ENCODE measurements at places on chromosomes 4 and X.

DNA sequence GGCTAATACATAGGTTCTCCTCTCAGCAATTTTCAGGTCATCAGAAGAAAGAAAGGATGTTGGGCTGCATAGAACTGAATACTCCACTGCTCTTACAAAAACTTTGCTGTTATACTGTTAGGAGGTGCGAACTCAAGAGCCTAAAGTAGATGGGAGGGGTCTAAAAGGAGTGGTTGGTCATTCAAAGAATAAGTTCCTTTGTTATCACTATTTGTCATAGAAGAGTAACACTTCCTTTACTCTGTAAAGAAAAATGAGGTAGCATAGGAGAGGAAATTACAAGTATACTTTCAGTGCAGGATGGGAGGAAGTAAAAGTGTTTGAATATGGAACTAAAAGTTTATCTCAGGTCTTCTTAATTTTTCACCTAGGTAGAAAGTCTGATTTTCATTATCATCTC, 61.5 kb downstream of the CCNI start:
- no peak for DNase-seq

DNA sequence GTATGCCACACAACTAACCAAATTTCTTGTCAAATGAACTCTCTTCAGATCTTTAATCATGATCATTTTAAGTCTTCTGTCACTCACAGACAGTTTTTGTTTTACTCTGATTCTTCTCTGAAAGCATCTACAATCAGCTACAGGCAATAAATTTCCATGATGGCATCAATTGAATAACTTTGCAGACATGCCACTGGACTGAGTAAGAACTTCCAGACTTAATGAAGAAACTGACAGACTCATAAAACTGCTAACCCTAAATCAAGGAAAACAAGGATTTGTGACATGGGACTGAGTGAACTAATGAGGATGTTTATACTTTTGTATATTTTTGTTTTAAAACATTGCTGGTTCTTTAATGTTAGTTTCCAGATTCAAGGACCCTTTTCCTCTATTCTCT, 5.5 kb upstream of the PPP1R2C start:
- DNase-seq: no peak

GRCh38 chr4:176320976-176321361, 1.2 kb downstream of the SPCS3 start:
- DNase-seq: no peak

GRCh38 chrX:132843363-132843762, 115.1 kb downstream of the HS6ST2 start:
- no peak for DNase-seq

- DNase-seq: no peak
These were observed 63.0 kb downstream of the MAPK10 start for GRCh38 chr4:86296865-86297264.

All from stimulated activated CD4-positive, alpha-beta T cell treated with anti-CD3 and anti-CD28 coated beads, Interleukin-12 subunit alpha, Interleukin-12 subunit beta, amount 100 ng/mL, for 4 hours (primary cell).